Left lung (tissue), 14 donors: ENCODE measurements at places on chromosomes 2 and 18. TPM values are rescaled to one million over a fixed set of nuclear protein-coding genes. Genes with fewer than 3 reads are reported as not detected.
A peak's percentile ranks its signal among the peaks of the same experiment; 100 is the strongest.

DNA sequence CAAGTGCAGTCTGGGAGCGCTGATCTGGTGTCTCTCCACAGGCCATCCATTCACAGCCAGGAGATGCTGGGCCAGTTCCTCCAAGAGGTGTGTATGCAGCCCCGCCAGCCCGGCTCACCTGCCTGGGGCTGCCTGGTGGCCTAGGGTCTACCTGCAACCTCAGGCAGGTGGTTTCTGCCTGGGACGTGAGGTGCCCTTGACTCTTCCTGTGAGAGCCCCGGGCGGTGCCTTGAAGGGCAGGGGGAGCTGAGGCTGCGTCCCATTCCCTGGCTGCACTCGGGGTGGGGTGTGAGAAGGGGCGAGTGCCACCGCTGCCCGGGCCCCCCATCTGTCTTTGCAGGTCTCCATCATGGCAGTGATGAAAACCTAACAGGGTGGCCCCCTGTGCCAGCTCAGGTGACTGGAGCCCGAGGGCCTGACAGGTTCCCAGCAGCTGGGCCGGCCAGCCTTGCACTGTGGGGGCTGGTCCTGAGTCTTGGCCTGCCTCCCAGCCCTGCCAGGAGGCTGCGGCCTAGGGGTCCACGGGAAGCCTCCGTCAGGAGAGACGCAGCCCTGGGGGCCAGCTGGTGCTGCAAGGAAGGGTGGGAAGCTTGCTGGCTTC, 11.9 kb downstream of the CAPN10 start:
- DNase-seq, result peak; percentile 25

DNA sequence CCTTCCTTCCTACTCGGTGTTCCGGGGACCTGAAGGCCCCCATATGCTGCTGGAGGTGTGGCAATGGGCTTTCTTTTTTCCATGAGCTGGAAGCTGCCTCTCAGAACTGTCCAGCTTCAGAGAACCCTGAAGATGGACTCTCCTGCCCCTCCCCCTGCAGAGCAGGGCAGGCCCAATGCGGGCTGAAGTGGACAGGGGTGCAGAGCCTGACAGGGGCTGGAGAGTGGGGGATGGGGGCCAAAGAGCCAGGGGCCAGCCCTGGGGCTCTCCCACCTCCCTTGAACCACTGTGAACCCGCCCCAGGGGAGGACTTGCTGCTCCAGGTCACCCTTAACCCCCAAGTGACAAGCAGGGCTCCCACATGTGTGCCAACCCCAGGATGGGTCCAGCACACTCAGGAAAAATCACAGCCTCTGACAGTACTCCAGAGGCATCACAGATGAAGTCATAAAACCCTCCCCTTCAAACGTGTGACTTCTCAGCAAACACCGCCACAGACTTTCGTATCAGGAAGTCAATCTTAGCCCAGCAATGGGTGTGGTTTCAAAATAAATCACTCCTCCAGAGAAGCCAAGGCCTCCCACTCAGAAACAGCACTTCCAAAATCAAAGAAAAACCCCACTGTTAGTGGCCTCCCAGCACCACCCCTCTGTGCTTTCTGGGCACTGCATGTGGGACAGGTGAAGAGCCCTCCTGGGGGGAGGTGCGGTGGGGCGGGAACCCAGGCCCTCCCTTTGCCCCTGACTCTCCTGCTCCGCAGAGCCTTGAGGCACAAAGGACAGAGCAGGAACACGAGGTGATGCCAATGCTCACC, 135.8 kb downstream of the HDAC4 start:
- DNase-seq, result peak; percentile 68

GRCh38 chr2:64581777-64582539, 57.8 kb downstream of the AFTPH start:
- no peak for DNase-seq

GRCh38 chr2:234313558-234313957, 183.3 kb downstream of the ARL4C start:
- no peak for DNase-seq

The LRP2 gene
- 3.4 TPM for polyA plus RNA-seq

GRCh38 chr2:144006139-144006538, 513.8 kb downstream of the ZEB2 start:
- DNase-seq, result no peak

The FZD7 gene
- 30.1 TPM for polyA plus RNA-seq

GRCh38 chr2:239910404-239910803, 114.7 kb downstream of the NDUFA10 start:
- no peak for DNase-seq

DNA sequence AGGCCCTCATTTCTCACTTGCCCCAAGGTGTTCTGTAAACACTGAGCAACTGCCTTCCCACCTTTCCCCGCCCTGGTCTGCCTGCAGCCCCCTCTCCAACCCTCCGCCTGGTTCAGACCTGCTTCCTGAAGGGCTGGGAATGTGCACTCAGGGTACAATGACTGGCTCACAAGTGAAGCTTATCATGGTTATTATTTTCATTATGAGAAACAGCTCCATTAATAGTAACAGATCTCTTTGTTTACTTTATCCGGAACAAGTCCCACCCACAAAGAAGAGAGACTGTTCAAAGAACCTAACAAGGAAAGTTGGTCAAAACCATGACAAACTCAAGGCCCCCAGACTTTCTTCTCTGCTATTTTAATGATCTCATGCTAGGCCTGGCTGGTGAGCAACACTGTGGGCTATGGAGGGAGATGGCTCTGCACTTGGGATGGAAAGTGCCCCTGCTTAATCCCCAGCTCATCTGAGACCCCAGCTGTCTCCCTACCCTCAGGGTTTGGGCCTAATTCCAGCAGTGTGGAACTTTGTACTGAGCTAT, 36.7 kb downstream of the ARHGAP25 start:
- DNase-seq, result no peak

- no peak for DNase-seq
These were observed 148.6 kb downstream of the LRATD1 start for GRCh38 chr2:14781142-14781541.

The REG3A gene
- polyA plus RNA-seq, result not detected

GRCh38 chr2:11527001-11527400, 6.8 kb upstream of the GREB1 start:
- DNase-seq, result no peak

GRCh38 chr2:11729362-11730212, 16.8 kb upstream of the LPIN1 start:
- no peak for DNase-seq

- no peak for DNase-seq
These were observed 25.5 kb downstream of the B4GALT6 start for GRCh38 chr18:31658670-31659575.

GRCh38 chr2:236485519-236485918, 84.1 kb upstream of the ACKR3 start:
- no peak for DNase-seq

The SLC14A1 gene
- polyA plus RNA-seq, result 1.2 TPM

DNA sequence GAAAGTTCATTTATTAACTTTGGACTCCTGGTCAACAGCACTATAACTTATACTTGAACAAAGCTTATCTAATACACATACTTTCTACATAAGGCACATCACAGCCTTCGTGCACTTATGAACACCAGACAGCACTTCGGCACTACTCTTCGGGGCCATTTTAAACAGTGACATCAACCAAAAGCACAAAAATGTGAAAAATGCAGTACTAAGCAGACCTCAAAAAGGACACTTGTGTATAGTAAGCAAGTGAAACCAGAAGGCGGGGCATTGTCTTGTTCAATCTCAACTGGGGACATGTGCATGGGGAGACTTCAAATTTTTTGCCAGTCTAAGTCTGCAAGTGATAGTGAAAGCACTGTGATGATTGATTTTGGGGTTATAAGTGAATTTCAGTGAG, 163.0 kb downstream of the NCKAP5 start:
- DNase-seq, result no peak

The FOXI3 gene
- not detected for polyA plus RNA-seq

DNA sequence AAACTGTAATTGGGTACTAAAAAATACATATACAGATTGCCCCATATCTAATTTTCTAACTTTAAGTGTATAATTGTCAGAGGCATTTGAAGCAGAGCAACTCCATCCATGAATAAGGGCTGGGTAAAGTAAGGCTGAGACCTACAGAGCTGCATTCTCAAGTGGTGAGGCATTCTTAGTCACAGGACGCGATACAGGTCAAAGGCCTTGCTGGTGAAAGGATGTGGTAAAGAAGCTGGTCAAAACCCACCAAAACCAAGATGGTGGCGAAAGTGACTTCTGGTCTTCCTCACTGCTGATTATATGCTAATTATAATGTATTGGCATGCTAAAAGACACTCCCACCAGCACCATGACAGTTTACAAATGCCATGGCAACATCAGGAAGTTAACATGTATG, 50.0 kb downstream of the SLC8A1 start:
- DNase-seq, result no peak

The CYP27A1 gene
- polyA plus RNA-seq, result 24.3 TPM

DNA sequence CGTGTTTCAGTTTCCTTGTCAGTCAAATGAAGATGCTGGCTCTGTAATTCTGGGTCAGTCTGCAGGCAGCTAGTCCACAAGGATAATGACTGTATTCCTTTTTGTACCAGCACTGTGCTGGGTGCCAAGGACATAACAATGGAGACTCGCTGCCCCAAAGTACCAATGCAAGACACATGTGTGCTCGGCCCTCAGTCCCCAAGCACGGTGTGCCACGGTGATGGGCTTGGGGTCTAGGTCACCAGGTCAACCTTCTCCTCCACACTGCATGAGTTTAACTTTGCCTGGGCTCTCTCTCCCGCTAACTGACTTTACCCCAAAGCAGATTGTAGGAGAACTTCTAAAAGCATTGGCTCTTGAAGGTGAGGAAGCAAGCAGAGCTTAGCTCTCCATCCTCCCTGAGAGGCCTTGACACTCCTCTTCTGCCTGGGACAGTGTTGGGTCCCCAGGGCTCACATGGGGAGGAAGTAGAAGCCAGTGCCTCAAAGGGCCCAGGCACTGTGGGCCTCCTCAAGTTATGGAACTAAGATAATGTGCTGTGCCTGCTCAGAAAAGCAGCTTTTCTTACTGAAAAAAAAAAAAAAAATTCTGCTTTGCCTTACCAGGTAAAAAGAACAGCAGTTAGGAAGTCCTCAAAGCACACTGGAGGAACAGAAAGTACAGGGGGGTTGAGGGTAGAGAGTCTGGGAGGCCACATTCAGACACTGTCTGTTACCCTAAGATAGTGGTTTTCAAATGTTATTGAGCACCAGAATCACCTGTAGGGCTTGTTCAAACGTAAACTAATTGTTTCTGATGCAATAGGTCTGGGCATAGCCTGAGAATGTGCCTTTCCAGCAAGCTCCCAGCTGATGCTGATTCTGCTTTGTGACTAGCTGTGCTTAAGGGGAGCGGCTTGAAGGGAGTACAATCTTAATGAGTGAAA, 276.4 kb upstream of the CXCR4 start:
- DNase-seq, result no peak

DNA sequence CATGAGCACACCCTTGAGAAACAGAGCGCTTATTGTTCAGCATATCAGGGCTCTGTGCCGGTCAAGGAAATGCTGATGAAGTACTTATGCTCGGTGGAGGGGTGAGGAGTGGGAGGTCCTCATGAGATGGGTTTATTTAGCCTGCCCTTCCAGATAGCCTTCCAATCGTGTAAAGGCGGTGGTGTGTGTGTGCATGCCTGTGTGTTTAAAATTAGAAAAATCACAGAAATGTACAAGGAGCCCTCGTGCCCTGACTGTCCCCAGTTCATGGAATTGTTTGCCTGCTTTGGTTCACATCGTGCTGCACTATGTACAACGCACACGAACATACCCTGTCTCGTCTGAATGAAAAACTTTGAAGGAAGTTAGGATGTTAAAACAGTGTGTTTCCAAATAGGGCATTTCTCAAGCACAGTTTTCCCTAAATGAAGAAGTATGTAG, 158.6 kb downstream of the AQP4 start:
- DNase-seq, result peak; percentile 65

The RAB6C gene
- polyA plus RNA-seq, result 0.18 TPM

The IL1F10 gene
- not detected for polyA plus RNA-seq

DNA sequence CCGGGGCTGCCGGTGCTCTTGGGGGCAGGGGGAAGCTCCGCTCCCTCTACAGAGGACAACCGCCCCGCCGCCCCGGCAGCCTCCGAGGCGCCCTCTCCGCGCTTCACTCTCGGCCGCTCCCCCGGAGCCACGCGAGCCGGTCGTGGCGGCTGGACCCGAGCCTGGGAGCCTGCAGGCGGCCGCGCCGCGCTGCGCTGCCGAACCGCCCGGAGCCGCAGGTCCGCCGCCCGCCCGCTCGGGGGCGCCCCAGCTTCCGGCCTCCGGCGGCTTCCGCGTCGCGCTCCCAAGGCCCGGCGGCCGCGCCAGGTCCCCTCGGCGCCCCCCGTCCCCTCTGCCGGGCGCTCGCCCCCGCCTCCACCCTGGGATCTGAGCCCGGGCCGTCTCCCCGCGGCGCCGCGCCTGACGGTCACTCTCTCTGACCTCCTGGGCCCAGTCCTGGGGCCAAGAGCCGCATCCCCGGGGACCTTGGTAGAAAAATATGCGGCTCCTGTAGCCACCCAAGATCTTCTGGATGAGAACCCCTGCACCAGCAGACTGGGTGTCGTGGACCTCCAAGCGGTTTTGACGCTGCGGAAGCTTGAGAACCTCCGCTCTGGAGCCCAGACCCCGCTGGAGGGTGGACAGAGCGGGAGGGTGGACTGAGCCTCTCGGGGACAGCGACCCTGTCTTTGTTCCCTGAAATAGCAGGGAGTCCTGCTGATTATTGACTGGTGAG, 44.3 kb downstream of the SERTAD2 start:
- DNase-seq, result peak; percentile 64

DNA sequence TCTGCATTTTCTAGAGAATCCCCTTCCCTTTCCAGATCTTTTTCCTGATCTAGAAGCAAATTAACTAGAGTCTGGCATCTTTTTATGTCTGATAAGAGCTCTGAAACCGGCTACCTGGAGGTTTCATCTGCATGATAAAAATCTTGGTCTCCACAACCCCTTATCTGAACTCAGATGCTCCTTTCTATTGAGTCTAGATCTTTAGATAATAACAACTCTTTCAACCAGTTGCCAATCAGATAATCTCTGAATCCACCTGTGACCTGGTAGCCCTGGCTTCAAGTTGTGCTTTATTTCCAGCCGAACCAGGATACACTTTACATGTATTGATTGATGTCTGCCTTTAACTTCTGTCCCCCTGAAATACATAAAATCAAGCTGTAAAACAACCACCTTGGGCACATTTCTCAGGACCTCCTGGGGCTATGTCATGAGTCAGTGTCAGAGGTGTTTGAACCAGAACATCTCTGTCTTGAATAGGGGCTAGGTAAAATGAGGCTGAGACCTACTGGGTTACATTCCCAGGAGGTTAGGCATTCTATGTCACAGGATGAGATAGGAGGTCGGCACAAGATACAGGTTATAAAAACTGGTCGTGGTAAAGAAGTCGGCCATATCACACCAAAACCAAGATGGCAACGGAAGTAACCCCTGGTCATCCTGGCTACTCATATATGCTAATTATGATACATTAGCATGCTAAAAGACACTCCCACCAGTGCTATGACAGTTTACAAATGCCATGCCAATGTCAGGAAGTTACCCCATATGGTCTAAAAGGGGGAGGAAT, 20.8 kb downstream of the RALBP1 start:
- no peak for DNase-seq

- DNase-seq, result no peak
These were observed 20.7 kb downstream of the PNO1 start for GRCh38 chr2:68178432-68178831.

The PRKRA gene
- 67.8 TPM for polyA plus RNA-seq

GRCh38 chr2:22855761-22856184, 529.2 kb upstream of the KLHL29 start:
- no peak for DNase-seq

The KRCC1 gene
- 52.9 TPM for polyA plus RNA-seq

GRCh38 chr18:21303445-21303844, 61.4 kb downstream of the GREB1L start:
- no peak for DNase-seq

- no peak for DNase-seq
These were observed 810.8 kb downstream of the NRXN1 start for GRCh38 chr2:50221106-50221505.

The MYO3B gene
- 3.2 TPM for polyA plus RNA-seq
